ENCODE measurements at places on chromosomes 1 and 21.

DNA sequence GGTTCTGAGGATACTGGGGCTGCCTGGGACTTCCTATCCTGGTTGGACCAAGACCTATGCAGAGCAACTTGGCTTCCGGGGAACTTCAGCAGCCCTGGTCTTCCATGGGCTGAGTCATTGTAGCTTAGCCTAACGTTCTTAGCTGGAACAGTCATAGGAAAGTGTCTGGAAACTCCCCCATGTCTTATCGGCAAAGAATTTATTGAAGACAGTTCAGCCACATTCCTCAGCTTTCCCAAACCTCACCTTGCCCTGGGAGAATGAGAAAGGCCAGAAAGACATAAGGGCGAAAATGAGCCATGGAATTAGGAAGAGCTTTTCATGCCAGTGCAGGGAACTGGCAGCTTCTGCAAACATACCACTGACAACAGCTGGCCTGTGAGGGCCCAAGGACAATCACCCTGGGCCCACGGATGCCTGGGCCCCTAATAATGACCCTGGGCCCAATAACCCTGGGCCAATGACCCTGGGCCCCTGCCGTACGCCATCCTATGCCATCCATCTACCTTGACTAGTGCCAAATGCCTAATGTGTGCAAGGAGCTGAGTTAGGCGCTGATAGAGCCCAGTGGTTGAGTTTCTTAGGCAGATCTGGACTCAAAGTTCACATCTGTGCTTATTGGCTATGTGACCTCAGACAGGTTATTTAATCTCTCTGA lies 114.4 kb upstream of the GADD45A start:
- DNase-seq = no peak

DNA sequence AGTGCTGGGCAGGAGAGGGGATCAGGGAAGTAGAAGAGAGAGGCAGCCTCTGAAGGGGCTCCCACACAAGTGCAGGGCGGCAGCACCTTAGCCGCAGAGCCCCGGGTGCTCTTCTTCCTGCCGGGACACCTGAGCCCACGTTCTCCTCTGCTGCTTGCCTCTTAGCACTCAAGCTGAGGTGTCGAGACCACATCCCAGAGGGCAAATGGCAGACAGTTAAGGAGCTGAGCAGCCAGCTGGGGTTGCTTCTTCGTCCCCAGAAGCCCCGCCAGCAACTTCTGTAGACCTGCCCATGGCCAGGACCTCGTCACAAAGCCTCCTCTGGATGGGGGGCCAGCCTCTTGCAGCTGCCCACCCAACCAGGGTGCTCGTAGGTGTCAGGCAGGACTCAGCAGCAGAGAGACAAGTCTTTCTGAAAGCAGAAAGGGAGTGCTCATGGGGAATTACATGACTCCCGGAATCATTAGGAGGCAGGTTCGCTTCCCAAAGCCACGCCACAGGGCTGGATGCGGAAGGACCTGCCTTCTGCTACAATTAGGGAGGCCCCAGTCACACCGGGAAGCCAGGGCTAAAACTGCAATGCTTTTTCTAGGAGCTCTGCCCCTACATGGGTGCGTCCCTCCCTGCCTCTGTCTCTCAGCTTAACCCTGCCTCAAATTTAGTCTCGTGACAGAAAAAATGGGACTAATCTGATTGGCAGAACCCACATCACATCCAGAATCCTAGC lies 141.4 kb upstream of the RAB4A start:
- no peak for DNase-seq

DNA sequence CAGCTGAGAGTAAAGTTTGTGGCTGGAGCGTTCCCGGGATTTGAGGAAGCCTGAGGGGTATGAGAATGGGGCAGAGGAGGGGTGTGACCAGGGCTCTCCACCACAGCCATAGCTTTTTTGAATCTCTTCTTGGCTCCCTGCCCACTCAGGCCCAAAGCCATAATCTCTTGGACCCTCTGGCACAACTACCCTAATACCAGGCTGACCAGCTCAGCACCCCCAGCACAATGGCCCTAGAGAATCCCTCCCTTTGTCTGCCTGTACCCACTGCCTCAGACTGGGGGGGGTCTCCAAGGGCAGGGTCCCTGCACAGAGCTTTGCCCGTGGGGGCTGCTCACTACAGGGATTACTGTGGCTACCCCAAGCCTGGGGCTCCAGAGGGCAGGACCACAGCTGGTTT lies 7.5 kb downstream of the DENND4B start:
- DNase-seq = no peak

- DNase-seq = no peak
These were observed 2.8 kb upstream of the TFF2 start for GRCh38 chr21:42353623-42354022.

- peak; percentile 70 for DNase-seq
These were observed 26.1 kb downstream of the CACNA1S start for GRCh38 chr1:201085902-201086735.

DNA sequence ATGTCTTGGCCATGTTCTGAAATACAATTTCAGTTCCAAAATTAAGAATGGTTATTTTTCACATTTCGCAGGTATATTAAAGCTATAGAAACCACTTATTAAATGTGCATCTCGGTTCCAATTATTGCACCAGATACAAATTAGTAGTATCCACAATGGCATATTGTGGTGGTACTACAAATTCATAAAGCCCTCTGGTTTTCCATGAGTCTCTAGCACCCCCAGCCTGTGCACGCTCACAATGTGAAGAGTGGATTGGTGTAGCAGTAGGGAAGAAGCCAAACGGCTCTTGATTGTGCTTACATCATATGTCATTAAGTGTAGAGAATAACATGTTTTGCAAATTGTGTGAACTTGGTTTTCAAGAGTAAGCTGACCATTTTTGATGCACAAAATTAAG lies 1.9 kb upstream of the BRINP3 start:
- no peak for DNase-seq

GRCh38 chr1:27400082-27400962 lies 7.9 kb downstream of the GPR3 start:
- no peak for DNase-seq

GRCh38 chr1:116152950-116153691 lies 41.9 kb downstream of the MAB21L3 start:
- no peak for DNase-seq

DNA sequence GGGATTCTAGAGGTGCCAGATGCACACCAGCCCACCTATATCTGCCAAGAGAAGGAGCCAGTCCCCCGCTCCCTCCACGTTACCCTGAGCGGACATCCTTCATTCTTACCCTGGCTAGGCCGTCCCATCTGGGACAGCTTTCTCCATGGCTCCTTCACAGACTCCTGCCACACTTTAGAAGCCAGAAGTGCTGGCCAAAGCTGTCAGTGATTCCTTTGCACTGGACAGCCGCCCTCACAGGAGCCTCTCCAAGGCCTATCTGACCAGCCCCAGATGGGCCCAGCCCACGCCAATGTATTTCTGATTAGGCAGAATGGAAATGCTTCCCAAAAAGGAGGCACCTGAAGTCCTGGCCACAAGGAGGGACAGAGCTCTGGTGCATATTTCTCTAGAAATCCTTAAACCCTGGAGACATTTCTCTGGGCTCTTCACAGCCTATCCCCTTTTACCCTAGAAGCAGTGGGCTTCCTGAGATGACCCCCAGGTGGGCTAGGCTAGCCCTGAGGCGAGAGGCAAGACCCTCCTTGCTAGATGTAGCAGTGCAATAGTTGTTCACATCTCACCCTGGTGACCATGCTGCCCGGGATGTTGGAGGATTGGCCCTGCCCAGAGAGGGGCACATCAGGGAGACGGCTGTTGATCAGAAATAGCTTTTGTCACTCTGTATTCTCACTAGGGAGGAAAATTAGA lies 44.1 kb downstream of the RASSF5 start:
- DNase-seq = no peak

GRCh38 chr21:42670884-42671283 lies 17.5 kb downstream of the PDE9A start:
- no peak for DNase-seq

GRCh38 chr1:151443846-151444782 lies 15.2 kb downstream of the POGZ start:
- DNase-seq = peak; percentile 83

DNA sequence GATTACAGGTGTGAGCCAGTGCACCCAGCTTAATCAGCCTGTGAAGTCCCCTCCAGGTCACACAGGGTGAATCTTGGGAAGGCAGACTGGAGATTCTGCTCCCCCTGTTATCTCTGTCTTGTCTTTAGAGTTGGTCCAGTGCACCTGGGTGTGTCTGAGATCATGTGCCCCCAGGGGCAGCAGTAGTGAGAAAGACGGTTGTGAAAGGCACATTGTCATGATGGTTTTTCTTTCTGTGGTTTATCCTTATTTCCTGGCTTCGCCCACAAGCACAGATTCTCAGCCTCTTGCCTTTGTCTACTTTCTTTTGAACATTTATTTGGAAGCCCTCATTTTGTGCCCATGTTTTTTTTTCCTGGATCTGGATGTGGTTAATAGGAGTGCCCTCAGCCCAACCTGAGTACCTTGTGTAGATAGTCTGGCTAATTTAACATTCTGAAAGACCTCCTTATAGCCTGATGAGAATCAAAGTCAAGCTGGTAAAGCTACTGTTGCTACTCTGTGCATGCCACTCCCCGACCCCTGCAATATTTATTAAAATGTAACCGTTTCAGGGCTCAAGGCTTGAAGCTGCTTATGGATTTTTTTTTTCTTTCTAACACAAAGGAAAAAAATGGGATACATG lies 23.7 kb downstream of the UCK2 start:
- DNase-seq = peak; percentile 43

DNA sequence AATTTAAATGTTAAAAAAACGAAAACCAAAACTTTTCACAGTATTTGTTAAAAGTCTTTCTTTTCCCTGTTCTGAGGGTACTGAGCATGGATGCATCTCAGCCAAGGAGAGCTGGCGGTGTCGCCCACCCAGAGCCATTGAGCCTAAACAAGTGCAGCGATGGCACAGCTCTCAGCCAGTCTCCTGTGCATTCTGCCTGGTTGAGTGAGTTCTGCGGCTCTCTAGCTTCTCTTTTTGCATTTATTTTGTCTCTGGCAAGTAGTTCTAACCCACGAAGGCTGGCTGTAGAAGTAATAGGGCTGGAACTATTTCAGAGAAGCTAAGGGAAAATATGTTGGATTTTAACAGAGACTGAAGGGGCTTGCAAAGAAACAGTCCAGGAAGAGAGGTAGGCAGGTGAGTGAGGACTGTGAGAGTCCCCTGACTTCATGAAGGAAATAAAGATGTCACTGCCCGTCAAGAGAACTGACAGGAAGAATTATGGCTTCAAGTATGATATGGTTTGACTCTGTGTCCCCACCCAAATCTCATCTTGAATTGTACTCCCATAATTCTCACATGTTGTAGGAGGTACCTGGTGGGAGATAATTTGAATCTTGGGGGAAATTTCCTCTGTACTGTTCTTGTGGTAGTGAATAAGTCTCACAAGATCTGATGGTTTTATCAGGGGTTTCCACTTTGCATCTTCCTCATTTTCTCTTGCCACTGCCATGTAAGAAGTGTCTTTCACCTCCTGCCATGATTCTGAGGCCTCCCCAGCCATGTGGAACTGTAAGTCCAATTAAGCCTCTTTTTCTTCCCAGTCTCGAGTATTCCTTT lies 35.7 kb upstream of the LIN9 start:
- DNase-seq = no peak

GRCh38 chr1:82759035-82759434 lies 958.3 kb downstream of the ADGRL2 start:
- DNase-seq = no peak

GRCh38 chr1:241979071-241979470 lies 19.8 kb downstream of the MAP1LC3C start:
- no peak for DNase-seq

DNA sequence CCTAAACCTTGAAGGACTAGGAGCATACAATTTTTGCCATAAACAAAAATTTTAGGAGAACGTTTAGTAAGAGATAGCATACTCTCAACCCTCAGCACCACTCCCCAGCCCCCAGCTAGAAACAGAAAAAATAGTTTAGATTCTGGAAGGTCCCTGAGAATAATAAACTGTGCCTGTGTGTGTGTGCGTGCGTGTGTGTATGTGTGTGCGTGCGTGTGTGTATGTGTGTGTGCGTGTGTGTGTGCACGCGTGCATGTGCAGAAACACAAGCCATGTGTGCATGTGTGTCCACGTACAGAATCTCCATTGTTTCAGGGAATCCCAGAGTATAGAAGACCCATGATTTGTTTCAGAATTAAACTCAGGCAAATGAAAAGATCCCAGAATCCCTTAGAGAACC lies 62.6 kb downstream of the CASQ2 start:
- no peak for DNase-seq

GRCh38 chr1:90721210-90722194 lies 4.4 kb upstream of the BARHL2 start:
- peak; percentile 77 for DNase-seq

DNA sequence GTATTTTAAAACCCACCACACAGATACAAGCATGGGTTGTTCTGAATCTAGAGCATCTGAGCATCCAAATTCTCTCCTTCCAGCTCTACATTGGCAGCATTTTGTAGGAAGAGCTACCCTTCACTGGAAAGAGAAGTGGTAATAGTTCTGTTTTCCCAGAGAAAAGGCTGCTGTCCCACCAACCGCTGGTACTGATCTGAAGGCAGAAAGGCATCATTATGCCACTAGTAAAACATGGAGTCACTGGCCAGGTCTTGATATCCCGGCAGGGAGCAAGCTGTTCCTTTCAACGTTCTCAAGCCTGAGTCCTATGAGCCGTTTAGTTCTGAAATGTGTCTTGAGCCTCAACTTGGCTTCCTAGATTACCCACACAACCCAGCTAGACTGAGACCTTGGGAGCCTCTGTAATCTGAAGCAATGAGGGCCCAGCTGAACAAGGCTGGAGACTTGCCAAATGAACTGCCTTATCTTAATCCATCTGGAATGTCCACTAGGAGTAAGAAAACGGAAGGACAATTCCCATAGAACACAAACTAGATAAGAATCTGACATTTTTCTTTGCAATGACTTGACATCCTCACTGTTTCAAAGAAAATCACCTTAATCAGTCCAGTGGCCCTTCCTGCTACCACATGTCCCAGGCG lies 116.8 kb downstream of the KCNH1 start:
- DNase-seq = no peak

DNA sequence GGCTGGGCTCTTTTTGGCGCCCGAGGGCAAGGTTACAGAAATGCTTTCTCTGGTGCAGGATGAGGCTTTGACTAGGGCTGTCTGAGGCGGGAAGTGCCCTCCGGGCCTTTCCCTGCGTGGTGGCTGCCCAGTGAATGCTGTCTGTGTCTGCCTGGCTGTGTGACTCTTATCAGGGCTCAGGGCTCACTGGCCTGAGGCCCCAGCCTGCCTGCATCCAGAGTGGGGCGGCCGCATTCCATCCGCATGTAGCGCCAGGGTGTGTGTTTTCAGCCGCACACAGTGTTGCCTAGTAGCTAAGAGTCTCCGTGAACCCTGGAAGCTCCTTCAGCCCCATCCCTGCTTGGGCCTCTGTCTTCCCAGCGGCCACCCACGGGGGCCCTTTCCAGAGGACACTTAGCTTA lies 59.1 kb downstream of the FAAP20 start:
- DNase-seq = no peak

DNA sequence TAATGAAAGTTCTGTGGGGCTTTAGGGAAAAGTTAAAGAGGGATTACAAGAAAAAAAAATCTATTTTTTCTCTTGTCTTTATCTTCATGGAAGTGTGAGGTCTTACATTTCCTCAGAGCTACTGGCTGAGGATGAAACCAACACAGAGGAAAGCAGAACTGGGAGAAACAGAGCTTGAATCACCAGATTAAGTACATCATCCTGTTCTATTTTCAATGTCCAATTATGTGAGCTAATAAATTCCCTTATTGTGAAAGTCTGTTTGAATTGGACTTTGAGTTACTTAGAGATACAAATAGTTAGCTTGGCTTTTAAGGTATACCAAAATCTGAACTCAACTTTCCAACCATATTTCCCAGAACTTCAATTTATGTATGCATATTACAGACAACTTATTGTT lies 69.2 kb downstream of the LPGAT1 start:
- peak; percentile 74 for DNase-seq

- DNase-seq = no peak
These were observed 55.9 kb downstream of the SETD4 start for GRCh38 chr21:36004441-36004840.

- no peak for DNase-seq
These were observed 20.4 kb upstream of the LAMC1 start for GRCh38 chr1:183002797-183003196.

Data from suppressor macrophage (primary cell).